ENCODE measurements at places on chromosomes 16 and 17.

GRCh38 chr16:87734644-87735043, 31.1 kb downstream of the KLHDC4 start:
- no peak for DNase-seq

GRCh38 chr17:66467766-66468165, 165.4 kb downstream of the PRKCA start:
- no peak for DNase-seq

DNA sequence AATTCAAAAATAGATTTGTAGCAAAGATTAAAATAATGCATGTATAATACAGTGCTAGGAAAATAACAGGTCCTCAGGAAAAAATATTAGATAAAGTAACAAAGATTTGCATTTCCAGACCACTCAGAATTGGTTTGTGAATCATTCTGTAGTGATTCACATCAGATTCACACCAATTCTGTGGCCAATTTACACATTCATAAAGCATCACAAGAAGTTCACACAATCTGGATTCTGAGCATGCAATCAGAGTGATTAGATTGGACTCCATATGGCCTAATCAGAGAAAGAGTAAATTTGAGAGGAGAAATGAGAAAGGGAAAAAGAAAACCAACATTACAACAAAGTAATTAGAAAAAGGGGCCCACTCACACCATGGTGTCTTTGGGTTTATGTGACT, 36.0 kb upstream of the SLC47A1 start:
- no peak for DNase-seq

DNA sequence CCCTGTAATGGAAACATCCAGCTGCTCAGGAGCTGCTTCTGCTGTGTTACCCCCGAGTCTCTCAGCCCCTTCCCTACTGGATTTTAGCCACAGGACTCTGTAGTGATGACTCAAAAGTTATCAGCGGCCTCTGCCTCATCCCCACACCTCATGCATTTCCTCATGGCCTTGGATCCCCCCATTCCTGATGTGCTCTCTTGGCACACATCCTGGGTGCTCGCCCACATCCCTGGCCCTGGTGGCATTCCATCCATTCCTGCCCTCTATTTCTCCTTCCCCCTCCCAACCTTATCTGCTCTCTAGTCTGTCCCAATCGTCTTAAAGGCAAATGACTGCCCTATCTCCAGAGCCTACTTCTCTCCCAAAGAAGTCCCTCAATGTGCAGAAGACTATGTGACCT, 24.6 kb downstream of the MARF1 start:
- DNase-seq: no peak

GRCh38 chr17:9887508-9887907, 17.6 kb downstream of the RCVRN start:
- DNase-seq: no peak

DNA sequence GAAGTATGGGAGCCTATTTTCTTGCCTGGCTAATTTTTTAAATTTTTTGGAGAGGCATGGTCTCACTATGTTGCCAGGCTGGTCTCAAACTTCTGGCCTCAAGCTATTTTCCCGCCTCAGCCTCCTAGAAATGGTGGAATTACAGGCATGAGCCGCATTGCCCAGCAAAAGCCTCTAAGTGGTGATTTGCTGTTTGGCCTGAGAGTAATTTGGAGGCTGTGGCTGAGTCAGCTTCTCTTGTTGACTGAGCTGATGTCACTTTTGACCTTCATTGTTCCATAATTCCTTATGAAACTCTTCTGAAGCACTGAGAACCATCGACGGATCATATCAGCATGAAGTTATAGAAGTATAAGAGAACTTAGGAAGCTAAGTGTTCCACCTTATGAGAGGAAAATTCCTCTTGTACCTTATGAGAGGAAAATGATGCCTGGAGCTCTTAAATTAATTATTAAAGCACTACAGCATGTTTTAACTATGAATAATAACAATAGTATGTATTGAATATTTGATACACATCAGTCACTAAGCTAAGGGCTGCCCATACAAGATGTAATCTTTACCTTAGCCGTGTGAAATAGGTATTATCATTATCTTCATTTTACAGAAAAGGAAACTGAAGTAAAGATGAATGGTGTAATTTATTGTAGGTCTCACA, 220.8 kb upstream of the MON1B start:
- no peak for DNase-seq

DNA sequence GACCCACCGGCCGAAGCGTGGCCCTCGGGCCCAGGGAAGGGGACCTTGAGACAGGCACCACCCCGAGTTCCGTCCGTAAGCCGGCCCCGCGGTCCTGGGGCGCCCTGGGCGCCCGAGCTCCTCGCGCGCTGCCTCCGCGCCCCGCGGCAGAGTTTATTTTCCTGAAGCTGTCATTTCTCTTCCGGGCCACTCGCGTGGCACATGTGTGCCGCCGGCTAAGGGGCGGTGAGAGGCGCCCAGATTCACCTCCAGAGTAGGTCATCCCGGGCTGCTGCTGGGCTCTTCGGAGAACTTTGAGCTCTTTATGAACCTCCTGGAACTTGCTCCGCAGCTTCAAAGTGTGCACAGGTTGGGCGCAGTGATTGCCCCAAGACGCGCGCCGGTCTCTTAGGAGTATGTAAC, 489 bp downstream of the ZC3H18 start:
- peak; percentile 25 for DNase-seq

GRCh38 chr17:57560319-57560705, 184.8 kb downstream of the CCDC182 start:
- no peak for DNase-seq

GRCh38 chr16:27344721-27345120, 30.9 kb downstream of the IL4R start:
- DNase-seq: no peak

DNA sequence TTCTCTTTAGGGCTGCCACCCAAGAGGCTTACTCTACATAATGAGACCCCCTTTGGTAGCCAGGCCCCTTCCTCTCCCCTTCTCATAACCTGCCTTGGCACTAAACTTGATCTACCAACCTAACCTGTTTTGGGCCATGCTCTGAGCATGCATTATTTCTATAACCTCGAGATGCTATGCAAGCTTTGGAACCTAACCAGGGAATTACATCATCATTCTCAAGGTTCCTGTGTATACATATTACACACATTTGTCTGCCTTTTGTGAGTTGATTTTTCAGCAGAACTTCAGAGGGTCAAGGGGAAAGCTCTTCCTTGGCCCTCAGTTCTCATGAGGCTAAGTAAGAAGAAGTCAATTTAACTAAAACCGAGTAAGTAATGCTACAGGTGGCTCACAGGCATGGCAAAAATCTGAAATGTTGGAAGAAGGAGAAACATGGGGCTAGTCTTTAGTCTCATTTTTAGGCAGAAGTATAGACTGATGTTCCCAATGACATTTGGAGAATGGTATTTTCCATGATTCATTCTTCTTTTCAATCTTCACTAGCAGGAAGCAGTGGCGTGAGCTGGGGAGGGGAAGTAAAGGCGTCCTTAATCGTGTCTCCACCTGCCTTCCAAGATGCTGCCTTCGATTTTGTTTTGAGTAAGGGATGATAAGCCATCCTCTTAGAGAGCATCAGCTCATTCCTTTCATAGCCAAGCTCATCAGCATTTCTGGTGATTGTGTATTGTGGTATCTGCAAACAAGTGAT, 308.4 kb downstream of the ABCC12 start:
- no peak for DNase-seq

- peak; percentile 8 for DNase-seq
Observed at GRCh38 chr17:21452377-21453143, 76.4 kb downstream of the KCNJ12 start.

DNA sequence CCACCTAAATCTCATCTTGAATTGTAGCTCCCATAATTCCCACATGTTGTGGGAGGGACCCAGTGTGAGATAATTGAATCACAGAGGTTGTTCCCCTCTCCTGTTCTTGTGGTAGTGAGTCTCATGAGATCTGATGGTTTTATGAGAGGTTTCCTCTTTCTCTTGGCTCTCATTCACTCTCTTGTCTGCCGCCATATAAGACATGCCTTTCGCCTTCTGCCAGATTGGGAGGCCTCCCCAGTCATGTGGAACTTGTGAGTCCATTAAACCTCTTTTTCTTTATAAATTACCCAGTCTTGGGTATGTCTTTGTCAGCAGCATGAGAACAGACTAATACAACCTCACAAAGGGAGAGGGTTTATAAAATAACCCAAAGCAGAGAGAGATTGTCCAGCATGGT, 367.4 kb downstream of the SNX29 start:
- DNase-seq: no peak

DNA sequence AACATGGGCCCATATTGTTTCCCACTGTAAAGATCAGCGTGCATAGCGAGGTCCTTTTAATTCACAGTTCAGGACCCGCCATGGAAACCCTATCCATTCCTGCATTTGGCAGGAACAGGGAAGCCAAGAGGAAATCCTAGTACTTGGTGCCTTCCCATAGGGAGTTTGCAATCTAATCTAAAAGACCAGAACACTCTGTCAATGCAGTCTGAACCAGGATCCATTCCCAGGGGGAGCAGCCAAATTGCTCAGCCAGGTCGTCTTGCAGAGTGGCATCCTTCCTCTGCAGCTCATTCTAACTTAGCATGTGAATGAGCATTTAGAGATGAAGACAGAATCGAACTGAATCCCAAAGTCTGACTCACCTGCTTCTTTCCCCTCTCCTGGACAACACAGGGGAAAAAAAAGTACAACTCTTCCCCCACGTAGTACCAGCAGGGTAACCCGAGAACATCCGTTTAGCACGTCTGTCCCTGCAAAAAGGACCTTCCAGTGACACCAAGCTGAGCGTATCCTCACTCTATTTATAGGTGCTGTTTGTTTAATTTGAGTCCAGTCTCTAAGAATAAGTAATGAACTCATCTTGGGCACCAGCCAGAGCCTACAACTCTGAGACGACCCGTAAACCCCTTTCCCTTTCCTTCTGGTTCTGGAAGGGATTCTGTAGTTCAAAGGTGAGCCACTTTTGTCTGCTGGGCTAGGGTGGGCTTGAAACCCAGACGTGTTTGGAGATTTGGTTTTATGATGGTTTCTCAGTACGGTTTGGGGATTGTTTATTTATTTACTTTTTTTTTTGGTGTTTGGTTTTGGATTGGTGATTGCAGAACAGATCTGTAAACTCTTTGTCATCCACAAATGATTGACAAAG, 74.5 kb downstream of the ERCC4 start:
- DNase-seq: no peak

DNA sequence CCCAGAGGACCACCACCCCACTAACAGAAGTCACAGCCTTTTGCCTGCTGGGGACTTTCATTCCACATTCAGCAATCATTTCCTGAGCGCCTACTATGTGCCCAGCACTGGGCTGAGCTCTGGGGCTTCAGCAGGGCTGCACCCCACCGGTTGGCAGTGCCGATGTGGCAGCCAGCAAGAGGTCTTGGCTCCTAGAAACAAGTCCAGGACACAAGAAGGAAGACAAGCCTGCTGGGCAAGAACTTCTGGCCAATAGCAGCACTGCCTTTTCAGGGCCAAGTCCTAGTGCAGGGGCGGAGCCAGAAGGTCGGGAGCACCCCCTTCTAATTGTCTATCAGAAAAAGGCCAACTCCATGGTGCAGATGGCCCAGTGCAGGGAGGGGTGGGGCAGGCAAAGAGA, 13.0 kb upstream of the HOXB9 start:
- DNase-seq: no peak

GRCh38 chr17:33178681-33179080, 114.4 kb downstream of the ASIC2 start:
- no peak for DNase-seq

- DNase-seq: no peak
Observed at GRCh38 chr17:81402981-81403467, 7.8 kb downstream of the BAHCC1 start.

DNA sequence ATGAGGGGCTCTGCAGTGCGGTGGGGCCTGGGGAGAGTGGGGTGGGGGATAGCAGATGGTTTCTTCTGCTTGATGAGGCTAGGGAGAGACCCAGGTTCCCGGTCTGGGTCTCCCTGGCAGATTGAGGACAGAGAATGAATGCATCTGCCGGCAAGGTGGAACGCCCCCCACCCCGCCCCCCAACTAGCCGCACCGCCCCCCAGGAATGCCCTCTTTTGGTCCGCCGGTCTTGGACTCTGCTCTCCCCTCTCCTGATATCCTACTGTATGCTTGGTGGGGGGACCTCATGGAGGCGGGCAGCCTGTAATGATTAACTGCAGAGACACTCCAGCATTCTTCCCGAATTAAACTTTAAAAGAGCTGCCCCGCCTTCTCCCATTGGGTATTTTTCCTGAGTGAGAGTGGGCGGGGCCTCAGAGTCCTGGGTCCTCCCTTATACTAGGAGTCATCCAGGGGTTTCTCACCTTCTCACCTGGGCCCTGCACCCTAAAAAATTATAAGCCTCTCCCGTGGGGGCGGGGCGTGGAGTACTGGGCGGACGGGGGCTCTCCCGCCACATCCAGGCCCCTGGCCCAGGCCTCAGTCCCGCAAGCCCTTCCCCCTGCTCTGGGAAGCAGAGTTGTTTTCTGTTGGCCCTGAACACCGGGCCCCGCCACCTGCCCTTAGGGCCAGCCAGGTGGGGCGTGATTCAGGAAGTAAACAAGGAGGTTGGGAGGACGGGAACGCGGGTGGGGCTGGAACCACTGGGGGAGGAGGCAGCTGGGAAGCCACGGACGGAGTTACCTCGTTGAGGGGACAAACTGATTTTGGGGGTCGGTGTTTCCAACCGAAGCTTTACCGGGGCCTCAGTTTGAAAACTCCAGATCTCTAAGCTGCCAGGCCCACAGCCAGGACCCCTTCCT, 1.5 kb downstream of the GRB7 start:
- no peak for DNase-seq

DNA sequence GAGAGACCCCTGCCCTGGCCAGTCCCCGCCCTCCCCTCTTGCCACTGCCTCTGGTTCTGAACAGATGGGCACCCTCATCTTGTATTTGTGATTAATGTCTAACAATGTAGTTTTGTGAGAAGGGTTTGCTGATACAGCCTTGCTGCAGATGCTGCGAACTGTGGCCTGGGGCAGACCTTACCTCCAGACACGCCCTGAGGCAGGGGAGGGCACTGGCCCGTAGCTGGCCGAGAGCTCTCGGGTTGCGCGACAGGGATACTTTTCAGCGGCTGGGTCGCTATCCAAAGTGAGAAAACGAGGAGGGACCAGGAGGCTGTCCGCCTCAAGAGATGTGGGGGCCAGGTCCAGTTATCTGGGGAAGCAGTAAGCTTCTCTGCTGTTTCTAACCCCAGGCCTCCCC, 21.9 kb downstream of the STH start:
- DNase-seq: no peak

- DNase-seq: no peak
Observed at GRCh38 chr16:65102326-65102725, 19.5 kb downstream of the CDH11 start.

DNA sequence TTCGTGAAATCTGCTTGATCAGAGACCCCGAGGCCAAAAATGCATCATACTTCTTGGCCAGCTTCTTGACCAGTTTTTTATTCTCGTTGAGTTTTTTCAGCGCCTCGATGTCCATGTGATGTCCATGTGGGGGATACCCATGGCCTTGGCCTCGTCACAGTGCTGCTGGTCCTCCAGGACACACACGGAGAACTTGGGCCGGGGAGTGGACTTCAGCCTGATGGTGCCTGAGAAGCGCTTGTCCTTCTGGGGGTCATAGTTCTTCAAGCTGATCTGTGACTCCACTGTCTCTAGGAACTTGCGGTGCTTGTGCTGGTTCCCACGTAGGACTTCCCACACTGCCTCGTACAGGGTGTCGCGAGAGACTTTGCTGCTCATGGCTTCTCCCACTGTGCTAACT, 16.7 kb downstream of the COX4I1 start:
- DNase-seq: no peak

- no peak for DNase-seq
Observed at GRCh38 chr16:17225541-17225940, 245.2 kb downstream of the XYLT1 start.
